ENCODE measurements at places on chromosomes 5 and 9.
A peak's percentile ranks its signal among the peaks of the same experiment; 100 is the strongest.

DNA sequence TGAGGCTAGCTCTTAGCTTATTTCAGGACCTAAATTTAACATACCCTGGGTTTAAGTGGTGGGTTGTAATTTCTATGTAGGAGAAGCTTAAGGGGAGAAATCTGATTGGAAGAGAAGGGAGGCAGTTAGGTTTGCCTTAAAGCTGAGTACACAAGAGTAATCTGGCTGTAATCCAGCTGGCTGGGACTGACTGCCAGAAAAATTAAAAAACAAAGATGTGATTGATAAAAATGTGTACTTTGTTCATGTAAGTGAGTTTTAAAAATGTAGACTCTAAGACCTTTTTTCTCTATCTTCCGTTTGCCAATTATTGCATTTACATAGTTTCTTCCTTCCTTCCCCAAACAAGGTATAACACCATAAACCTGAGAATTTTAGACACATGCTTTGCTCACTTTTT is 17.5 kb upstream of the MSMP start:
- DNase-seq: no peak
- no peak overlapping the region for H3K27ac ChIP-seq
- no peaks in the 10 kb centered on the region for H3K27me3 ChIP-seq
- H3K4me3 ChIP-seq: no peak overlapping the region
- H3K36me3 ChIP-seq: no peaks in the 10 kb centered on the region
- H3K4me1 ChIP-seq: peaks cover 3% of the 10 kb centered on the region

DNA sequence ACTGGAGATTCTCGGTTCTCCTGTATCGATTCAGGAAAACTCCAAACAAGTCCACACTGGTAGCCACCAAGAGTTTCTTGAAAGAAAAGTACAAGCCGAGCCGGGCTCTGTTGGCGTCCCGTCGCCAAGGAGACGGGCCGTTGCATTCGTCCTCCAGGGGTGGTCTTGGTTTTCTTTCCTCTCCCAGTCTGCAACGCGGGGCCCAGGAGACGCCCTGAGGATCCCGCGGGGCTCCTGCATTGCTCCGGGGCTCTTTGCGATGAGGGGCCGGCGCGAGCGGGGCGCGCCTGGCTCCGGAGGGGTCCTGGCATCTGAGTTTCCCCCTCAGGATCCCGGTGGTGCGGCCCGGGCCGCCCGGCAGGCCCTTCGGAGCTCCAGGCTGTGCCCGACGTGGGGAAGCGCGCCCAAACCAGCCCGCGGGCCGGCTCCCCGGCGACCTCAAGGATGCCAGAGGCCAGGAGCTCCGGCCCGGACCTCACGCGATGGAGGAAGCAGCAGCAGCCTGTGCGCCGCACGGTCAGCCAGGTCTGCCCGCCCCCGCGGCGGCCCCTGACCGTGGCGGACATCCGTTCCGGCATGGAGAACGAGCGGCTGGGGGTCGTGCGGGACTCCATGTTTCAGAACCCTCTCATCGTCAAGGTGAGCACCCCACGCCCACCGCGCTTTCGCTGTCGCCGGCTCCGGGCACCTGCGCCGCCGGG is at the start of gene CFAP77:
TSS of gene CFAP77 (plus strand) at position 384 of the 701 bp plus-strand sequence. CDS start at position 445, 61 bp downstream.
- H3K36me3 ChIP-seq: no peaks in the 10 kb centered on the region
- peaks cover 25% of the 10 kb centered on the region for H3K27me3 ChIP-seq
- H3K27ac ChIP-seq: no peak within 1 kb of the TSS
- peak; percentile 45 for DNase-seq
- peak within 1 kb of the TSS; percentile 46 for H3K4me3 ChIP-seq

GRCh38 chr5:116908537-116908936 is 333.9 kb upstream of the SEMA6A start:
- DNase-seq: no peak
- H3K4me3 ChIP-seq: no peak overlapping the region
- H3K4me1 ChIP-seq: no peaks in the 10 kb centered on the region
- no peaks in the 10 kb centered on the region for H3K36me3 ChIP-seq

GRCh38 chr5:101517795-101518194 is 614.7 kb upstream of the ST8SIA4 start:
- no peak for DNase-seq
- no peaks in the 10 kb centered on the region for H3K27me3 ChIP-seq
- no peak overlapping the region for H3K4me3 ChIP-seq
- no peaks in the 10 kb centered on the region for H3K36me3 ChIP-seq

DNA sequence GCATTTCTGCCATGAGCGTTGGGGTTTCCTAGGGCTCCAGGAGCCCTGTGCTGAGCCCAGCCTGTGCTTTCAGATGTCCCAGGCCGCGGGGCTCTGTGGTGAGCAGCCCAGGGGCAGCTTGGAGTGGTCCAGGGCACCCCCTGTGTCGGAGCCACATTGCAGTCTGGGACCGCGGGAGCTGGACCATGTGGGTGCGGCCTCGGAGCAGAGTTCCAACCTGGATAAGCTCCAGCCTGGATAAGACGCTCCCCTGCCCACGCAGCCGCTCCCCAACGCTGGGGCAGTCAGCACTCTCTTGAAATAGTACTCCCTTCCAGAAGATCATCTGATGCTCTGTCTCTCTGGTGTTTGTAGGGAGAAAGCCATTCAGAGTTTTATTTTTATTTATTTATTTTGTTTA is 111.1 kb downstream of the WNK2 start:
- DNase-seq: no peak
- no peaks in the 10 kb centered on the region for H3K36me3 ChIP-seq
- peaks cover 9% of the 10 kb centered on the region for H3K4me1 ChIP-seq
- H3K27me3 ChIP-seq: no peaks in the 10 kb centered on the region

- H3K36me3 ChIP-seq: no peaks in the 10 kb centered on the region
- no peaks in the 10 kb centered on the region for H3K27me3 ChIP-seq
- no peak overlapping the region for H3K4me3 ChIP-seq
- DNase-seq: no peak
- no peak overlapping the region for H3K27ac ChIP-seq
These were observed 19.6 kb downstream of the TJP2 start for GRCh38 chr9:69193685-69194032.

- no peak for DNase-seq
- peaks cover 90% of the 10 kb centered on the region for H3K4me1 ChIP-seq
- no peaks in the 10 kb centered on the region for H3K27me3 ChIP-seq
- no peak overlapping the region for H3K4me3 ChIP-seq
These were observed 35.5 kb downstream of the RAPGEF1 start for GRCh38 chr9:131704141-131704983.

DNA sequence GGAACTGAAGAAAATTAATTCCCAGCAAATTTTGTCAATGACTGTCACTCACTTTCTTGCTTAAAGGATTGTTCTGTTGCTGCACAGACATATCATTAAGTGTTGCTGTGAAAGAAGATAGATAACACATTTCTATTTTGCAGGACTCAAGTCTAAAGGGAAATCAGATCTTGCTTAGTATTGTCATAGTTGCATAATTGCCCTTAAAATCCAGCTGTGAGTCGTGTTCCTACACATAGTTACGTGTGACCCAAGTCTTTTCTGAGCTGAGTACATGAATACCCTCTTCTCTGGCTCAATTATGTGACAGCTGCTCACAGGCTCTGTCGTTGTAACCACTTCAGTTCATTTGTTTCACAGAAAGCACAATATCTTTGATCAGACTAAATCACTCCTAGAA is 390.8 kb downstream of the DTWD2 start:
- no peaks in the 10 kb centered on the region for H3K27me3 ChIP-seq
- no peak for DNase-seq
- no peak overlapping the region for H3K27ac ChIP-seq
- no peaks in the 10 kb centered on the region for H3K36me3 ChIP-seq
- no peak overlapping the region for H3K4me3 ChIP-seq

- H3K4me3 ChIP-seq: no peak overlapping the region
- H3K27me3 ChIP-seq: no peaks in the 10 kb centered on the region
- no peak for DNase-seq
- no peaks in the 10 kb centered on the region for H3K4me1 ChIP-seq
These were observed 193.6 kb downstream of the ZSWIM6 start for GRCh38 chr5:61525512-61526206.

GRCh38 chr5:149518620-149519019 is 32.6 kb downstream of the CSNK1A1 start:
- peaks cover 31% of the 10 kb centered on the region for H3K36me3 ChIP-seq
- H3K4me1 ChIP-seq: peaks cover 83% of the 10 kb centered on the region
- H3K27ac ChIP-seq: no peak overlapping the region
- DNase-seq: no peak

DNA sequence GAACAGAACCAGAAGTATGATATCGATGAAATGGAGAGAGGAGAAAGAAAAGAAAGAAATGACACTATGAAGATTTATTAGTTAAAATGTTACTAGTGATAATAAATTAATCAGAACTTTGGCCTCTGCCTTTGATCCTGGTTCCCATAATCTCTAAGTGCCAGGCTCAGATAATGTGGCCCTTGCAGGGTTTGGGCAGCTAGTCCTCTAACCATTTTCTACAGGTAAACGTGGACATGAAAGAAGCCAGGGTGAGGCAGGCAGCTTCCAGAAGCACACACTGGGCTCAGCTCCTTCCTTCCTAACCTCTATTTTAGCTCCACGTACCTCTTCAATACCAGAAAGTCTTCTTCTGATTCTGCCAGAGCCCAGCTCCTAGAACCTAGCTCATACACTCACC is 30.6 kb downstream of the SYK start:
- H3K27ac ChIP-seq: no peak overlapping the region
- no peak overlapping the region for H3K4me3 ChIP-seq
- DNase-seq: no peak
- no peaks in the 10 kb centered on the region for H3K4me1 ChIP-seq
- no peaks in the 10 kb centered on the region for H3K36me3 ChIP-seq

- H3K27me3 ChIP-seq: no peaks in the 10 kb centered on the region
- DNase-seq: no peak
- H3K27ac ChIP-seq: no peak overlapping the region
- no peaks in the 10 kb centered on the region for H3K4me1 ChIP-seq
- H3K4me3 ChIP-seq: no peak overlapping the region
- peaks cover 31% of the 10 kb centered on the region for H3K36me3 ChIP-seq
These were observed 23.6 kb downstream of the QRFP start for GRCh38 chr9:130872912-130873503.

DNA sequence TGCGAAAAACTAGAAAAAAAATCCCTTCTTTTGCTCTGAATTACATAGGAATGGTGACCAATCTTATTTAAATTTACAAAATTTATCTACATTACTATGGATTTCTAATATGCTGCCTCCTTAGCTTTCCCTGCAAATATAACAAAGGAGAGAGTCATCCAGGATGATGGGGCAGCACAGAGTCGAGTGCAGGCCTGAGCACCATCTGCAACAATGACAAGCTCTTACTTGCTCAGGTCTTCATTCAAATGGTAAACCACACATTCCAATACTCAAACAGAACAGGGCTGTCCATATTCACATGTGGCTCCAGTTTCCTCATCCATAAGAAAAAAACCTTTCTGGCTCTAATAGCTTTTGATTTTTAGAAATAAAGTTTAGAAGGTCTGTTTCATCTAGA is 33.5 kb upstream of the ZNF354B start:
- H3K4me3 ChIP-seq: no peak overlapping the region
- H3K36me3 ChIP-seq: no peaks in the 10 kb centered on the region
- DNase-seq: no peak
- no peaks in the 10 kb centered on the region for H3K4me1 ChIP-seq
- H3K27ac ChIP-seq: no peak overlapping the region
- H3K27me3 ChIP-seq: no peaks in the 10 kb centered on the region

DNA sequence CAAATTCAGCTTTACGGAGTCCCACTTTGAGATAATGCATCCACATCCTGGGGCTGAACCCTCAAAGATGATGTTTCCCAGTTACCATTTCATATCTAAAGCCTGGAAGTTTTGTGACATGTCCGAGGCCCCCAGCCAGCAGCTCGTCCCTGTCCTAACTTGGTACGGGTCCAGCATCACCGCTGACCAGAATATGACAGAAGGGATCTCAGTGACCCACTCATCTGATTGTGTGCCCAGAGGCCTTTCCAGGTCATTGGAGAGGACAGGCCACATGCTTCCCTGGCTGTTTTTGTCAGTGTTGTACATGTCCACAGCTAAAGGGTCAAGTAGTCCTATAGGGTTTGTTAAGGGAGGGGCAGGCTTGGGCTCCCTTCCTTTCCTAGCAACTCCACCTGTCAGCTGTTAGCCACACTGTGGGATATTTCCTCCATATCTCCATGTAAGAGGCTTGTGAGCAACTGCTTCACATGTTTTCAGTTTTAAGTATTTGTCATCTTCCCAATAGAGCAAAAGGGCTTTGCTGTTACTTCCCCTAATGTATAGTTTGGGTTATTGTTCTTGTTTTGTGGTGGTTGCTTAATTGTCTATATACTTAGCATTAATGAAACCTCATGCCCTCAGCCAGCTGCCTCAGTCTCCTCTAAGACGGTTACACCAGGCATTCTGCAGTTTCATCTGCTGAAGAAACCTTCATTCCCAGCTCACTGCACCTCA is 33.4 kb downstream of the SECISBP2 start:
- H3K27ac ChIP-seq: peak overlapping the region; percentile 40
- H3K36me3 ChIP-seq: peaks cover 88% of the 10 kb centered on the region
- H3K27me3 ChIP-seq: no peaks in the 10 kb centered on the region
- H3K4me1 ChIP-seq: peaks cover 19% of the 10 kb centered on the region
- DNase-seq: no peak

GRCh38 chr5:171979606-171980005 is 26.8 kb downstream of the FBXW11 start:
- H3K4me3 ChIP-seq: no peak overlapping the region
- no peak for DNase-seq
- H3K4me1 ChIP-seq: peaks cover 21% of the 10 kb centered on the region
- H3K36me3 ChIP-seq: peaks cover 4% of the 10 kb centered on the region
- no peak overlapping the region for H3K27ac ChIP-seq

GRCh38 chr9:86977205-86977835 is 30.0 kb upstream of the GAS1 start:
- H3K27ac ChIP-seq: no peak overlapping the region
- H3K27me3 ChIP-seq: no peaks in the 10 kb centered on the region
- H3K36me3 ChIP-seq: no peaks in the 10 kb centered on the region
- no peak overlapping the region for H3K4me3 ChIP-seq
- no peak for DNase-seq

Measured in CD4-positive, alpha-beta memory T cell (primary cell).